ENCODE measurements at places on chromosomes 4 and X.

DNA sequence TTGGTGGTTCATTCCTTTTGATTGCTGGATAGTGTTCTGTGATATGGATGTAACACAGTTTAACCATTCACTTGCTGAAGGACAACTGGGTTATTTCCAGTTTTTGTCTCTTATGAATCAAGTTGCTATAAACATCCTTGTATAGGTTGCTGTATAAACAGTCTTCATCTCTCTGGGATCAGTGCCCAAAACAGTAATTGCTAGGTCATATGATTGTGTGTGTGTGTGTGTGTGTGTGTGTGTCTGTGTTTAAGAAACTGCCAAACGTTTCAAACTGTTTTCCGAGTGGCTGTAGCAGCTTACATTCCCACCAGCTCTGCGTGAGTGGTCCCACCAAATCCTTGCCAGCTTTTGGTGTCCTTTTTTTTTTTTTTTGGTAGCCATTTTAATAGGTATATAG is 60.4 kb downstream of the F11 start:
- DNase-seq = no peak

GRCh38 chrX:154516656-154517100 is 646 bp upstream of the FAM3A start:
- no peak for DNase-seq

DNA sequence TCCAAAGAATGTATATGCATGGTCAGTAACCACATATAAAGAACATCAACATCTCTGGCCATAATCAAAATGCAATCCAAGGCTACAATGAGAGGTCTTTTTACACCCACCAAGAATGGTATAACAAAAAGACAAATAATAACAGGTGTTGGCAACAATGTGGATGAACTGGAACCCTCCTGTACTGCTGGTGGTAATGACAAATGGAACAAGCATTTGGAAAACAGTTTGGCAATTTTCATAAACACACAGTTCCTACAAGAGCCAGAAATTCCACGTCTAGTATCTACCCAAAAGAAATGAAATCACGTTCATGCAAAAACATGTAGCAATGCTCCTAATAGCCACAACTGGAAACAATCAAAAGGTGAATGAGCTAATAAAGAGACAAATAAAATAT is 11.7 kb downstream of the UGT2B4 start:
- no peak for DNase-seq

DNA sequence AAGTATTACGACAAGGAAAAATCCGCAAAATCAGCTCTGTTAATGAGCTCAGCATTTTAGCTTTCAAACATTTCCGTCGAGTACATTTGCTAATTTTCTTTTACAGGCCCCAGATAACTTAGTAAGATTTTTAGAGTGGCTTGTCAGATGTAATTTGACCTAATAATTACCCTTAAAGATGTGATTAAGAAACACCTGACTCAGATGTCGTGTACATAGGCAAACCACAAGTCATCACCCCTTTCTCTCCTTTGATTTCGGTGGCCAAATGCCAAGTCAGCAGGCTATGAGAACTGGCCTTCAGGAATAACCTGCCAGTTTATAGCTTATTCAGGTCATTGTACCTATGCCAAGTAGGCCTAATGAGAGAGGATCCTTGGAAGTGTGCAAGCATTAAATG is 369.6 kb downstream of the PCDH7 start:
- DNase-seq = no peak

- no peak for DNase-seq
These were observed 245.5 kb upstream of the FAM47A start for GRCh38 chrX:34377645-34378044.

- DNase-seq = peak; percentile 47
These were observed 47.8 kb upstream of the HSD17B10 start for GRCh38 chrX:53481816-53482465.

DNA sequence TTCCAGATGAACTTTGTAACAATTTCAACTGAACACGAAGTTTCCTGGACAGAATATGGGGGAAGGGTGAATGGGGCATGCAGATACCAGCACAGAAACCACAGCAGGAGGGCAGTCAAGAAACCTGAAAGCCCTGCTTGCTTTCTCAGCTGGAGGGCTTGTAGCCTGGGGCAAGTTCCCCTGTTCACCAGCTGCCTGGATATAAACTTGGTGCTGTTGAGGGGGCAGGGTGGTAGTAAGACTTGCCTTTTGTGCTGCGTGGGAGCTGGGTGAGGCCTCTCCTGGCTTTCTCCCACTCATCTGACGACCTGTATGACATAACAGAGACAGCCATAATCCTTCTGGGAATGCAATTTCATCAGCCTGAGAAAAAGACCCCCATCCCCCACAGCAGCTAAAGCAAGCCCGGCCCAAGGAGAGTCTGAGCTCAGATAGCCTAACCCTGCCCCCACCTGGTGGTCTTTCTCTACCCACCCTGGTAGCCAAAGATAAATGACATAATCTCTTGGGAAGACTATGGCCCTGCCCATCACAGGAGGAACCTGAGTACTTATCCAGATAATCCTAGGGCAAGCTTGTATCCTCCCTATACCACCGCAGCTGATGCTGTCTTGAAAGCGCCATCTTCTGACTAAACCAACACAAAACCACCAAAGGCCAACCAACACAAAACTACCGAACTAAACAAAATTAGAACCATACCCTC is 234.3 kb downstream of the LAS1L start:
- DNase-seq = no peak

DNA sequence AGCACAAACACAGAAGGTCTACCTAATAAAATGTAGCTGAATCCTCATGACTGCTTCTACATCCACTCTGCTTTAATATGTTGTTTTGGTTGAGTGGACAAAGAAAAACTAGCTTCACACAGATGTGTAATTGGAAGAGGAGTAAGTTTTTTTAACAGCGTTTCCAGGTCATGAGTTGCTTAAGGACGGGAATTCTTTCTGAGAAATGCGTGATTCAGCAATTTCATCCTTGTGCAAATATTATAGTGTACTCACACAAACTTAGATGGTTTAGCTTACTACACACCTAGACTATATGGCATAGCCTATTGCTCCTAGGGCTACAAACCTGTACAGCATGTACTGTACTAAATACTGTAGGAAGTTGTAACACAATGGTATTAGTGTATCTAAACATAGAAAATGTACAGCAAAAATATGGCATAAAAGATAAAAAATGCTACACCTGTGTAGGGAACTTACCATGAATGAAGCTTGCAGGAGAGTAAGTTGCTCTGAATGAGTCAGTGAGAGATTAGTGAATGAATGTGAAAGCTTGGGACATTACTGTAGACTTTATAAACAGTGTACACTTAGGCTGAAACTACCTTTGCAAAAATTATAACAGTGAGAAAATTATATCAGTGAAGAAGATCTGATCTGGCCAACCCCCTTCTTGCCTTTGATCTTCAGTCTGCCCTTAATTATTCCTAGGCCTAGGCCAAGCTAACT is 70.8 kb upstream of the IL15 start:
- no peak for DNase-seq

DNA sequence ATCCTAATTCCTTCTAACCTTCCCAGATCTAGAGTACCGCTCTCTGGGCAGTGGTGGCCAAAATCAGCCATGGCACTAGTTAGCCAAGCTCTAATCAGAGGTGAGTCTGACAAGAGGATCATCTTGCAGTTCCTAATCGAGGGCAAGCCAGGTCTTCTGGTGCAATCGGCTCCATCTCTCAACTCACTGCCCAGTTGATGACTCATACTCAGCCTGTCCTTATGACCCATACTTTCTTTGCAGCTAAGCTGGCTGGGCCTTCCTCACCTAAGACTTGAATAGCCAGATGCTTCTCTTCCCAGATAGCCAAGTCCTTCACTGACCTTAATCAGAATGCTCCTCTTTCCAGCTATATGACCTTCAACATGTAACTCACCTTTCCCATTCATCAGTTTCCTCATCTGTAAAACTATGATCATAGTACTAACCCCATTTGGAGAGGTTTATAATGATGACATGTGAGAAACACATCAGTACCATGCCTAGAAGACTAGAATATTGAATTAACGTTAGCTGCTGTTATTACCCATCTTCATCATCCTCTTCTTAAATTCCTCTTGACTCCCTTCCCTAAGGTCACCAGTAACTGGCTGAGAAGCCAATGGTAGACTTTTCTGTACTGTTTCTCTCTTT is 57.1 kb downstream of the RELL1 start:
- DNase-seq = no peak

- no peak for DNase-seq
These were observed 903.0 kb downstream of the FSTL5 start for GRCh38 chr4:161260819-161261218.

DNA sequence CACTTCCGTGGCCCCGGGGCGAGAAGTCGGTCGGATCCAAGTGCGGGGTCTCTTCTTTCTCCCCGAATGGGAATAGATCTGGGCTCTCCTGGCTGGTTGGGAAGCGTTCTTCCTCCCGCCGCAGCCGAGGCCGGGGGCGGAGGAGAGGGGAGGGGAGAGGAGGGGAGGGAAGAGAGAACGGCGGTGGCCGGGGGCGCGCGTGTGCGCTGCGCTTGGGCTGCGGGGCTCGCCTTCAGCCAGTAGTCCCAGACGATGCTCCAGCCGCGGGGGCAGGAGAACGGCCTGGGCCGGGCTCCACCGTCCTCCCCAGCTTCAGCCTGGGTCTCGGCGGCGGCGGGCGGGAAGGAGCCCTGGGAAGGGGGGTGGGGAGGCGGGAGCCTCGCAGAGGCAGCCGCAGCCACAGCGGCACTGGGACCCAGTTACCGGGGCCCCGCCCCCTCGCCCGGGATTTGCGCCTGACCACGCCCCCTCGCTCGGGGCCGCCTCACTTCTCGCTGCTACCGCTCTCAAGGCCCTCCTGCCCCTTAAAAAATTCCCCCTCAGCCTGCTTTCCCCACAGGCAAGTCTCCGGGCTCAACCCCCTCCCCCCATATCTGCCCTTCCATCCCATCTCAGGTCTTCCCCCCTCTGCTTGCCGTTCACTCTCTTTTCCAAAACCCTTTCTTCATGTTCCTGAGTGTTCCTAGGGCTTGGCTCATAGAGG is at the start of gene FGD1:
Gene FGD1 (minus strand): TSS at position 421 of the 703 bp plus-strand sequence. CDS start 802 bp downstream, outside the sequence.
- no peak for DNase-seq

DNA sequence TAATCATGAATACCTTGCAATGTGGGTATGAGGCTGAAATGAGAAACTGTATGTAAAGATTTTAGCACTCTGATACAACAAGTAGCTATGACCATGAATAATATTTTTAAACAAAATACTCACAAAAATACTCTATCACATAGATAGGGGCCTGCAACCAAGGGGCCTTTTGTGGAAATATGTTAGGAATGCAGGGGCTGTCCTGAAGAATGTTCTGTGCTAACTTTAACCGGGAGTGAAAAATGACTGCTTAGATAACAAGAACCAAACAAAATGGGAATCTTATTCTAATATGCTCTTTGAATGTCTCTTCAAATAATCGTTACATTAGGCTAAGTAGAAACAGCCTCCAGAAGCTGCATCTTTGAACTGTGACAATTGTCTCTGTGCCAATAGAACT is 37.9 kb upstream of the GYPA start:
- DNase-seq = no peak

GRCh38 chrX:123740006-123740405 is 7.2 kb upstream of the THOC2 start:
- no peak for DNase-seq

DNA sequence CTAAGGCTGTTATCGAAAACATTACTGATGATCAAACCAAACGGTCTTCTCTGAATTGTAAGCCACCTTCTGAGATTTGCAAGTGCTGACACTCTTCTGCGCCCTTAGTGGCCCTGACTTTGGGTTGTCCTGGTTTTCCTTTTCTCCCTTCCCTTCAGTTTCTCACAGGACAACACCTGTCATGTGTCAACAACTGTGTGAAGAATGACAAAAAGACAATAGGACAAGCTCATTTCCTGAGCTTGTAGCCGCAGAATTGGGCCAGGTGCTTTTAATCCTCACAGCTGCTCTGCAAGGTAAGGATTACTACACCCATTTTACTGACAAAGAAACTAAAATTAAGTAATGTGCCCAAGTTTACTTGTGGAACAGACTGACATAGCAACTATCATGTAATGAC is 44.9 kb upstream of the TXK start:
- no peak for DNase-seq

DNA sequence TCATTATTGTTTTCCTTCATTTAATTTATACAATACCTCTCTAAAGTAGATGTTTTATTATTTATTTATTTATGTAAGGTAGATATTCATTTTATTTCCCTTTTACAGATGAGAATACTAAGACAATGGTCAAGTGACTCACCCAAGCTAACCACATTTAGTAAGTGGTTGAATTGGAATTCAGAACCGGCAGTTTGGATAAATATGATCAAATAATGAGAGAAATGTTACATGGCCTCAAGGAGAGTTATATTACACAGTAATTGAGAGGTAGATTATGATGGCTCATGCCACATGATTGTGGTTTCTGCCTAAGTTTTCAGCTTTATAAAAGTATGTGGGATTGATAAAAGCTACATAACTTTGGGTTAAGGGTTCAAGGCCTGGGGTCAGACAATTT is 239.4 kb upstream of the BOD1L1 start:
- no peak for DNase-seq

- DNase-seq = no peak
These were observed 9.9 kb downstream of the FHL1 start for GRCh38 chrX:136157187-136157586.

- no peak for DNase-seq
These were observed 66.8 kb downstream of the POLA1 start for GRCh38 chrX:24760363-24761000.

DNA sequence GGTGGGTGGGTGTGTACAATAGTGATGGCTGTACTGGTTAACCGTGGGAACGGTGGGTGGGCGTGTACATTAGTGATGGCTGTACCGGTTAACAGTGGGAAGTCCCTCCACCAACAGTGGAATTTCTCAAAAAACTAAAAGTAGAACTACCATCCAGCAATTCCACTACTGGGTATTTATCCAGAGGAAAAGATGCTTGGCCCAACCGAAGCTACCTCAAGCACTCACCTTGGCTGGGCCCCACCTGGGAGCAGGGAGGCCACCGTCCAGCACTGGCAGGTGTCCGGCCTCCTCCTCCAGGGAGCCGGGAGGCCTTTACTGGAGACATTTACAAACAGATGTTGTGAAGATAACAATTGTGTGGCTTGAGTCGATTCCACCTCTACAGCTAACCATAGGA is 6.0 kb upstream of the MAEA start:
- no peak for DNase-seq

- no peak for DNase-seq
These were observed 570.4 kb downstream of the PRR32 start for GRCh38 chrX:127389900-127390299.

DNA sequence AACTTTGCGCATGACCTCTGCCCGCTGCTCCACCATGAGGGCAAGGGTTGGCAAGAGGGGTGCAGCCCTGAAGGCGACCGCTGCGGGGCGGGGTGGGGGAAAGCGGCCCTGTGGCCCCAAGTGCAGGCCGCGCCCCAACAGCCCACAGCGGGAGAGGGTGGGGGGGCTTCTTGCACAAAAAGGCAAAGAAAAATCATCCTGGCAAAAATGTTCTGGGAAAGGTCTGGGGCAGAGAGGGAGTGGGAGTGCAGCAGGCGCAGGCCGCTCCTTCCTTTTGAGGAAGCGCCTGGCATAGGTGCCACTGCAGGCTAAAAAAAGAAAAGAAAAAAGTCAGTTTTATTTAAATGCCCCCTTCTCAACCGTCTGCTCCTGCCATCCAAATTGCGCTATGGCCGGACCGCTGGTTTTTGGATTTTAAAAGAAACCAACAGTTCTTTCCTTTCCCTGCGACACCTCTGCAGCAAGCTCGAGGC is 1.4 kb downstream of the ARX start:
- no peak for DNase-seq

- no peak for DNase-seq
These were observed 104.3 kb downstream of the PARM1 start for GRCh38 chr4:75037252-75037651.

All from hematopoietic multipotent progenitor cell treated with erythropoietin and hydrocortisone succinate and interleukin-3 and kit ligand, for 17 days (in vitro differentiated cells).